ENCODE measurements at places on chromosomes 4 and X.

DNA sequence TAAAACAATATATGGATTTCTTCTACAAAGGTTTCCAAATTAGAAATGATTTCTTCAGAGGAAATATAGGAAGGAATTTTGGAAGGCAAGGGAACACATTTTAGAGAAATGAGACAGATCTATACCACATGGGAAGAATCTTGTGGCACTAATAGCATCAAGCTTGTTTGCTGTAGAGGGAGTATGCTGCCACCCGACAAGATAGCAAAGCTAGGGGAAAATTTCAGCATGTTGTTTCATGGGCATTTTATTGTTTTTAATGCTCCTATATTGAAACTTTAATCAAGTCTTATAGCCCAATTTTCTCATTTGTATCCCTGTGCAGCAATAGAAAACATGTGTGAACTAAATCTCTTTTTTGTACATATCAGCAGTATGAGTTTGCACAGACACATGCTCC, 551.7 kb upstream of the INTU start:
- no peak for DNase-seq

GRCh38 chr4:106183551-106183950, 132.5 kb downstream of the TBCK start:
- DNase-seq, result no peak

- DNase-seq, result no peak
Observed at GRCh38 chr4:29079260-29079659, 1640.9 kb upstream of the PCDH7 start.

DNA sequence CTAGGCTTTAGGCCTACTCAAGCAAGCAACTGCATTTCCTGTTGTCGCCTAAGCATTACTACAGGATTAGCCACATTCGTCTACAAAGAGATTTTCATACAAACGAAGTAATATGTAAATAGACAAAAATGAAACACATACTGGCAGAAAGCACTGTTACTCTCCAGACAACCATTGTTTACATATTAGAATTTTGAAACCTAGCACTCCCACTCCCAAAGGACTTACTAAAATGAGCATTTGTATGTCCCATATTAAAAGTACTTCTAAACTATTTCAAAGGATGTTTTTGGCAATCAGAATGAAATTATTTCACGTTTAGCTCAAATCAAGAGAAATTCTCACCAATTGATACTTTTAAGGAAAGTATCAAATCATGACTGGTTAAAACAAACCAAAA, 570.8 kb downstream of the PRR32 start:
- no peak for DNase-seq

- no peak for DNase-seq
Observed at GRCh38 chr4:10500776-10501175, 43.5 kb upstream of the ZNF518B start.

- DNase-seq, result no peak
Observed at GRCh38 chr4:165861363-165861762, 11.7 kb upstream of the TLL1 start.

- DNase-seq, result no peak
Observed at GRCh38 chrX:150575419-150575814, 7.0 kb downstream of the MTM1 start.

DNA sequence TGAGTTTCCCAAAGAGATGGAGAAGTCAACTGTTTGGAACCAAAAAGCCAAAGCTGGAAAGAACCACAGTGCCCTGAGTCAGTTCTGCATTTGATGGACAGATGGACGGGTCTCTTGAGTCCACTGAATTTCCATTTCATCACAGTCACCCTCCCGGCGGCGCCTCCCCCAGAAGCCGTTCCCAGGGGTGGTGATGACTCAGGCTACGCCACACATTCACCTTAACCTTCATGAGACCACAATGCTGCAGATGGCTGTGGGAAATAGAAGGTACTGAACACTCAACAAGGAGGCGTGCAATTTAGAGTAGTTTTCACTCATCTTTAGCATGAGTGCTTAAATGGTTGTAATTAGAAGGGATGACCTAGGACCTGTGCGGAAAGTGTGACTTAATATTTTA, 61.3 kb downstream of the STOX2 start:
- DNase-seq, result no peak

DNA sequence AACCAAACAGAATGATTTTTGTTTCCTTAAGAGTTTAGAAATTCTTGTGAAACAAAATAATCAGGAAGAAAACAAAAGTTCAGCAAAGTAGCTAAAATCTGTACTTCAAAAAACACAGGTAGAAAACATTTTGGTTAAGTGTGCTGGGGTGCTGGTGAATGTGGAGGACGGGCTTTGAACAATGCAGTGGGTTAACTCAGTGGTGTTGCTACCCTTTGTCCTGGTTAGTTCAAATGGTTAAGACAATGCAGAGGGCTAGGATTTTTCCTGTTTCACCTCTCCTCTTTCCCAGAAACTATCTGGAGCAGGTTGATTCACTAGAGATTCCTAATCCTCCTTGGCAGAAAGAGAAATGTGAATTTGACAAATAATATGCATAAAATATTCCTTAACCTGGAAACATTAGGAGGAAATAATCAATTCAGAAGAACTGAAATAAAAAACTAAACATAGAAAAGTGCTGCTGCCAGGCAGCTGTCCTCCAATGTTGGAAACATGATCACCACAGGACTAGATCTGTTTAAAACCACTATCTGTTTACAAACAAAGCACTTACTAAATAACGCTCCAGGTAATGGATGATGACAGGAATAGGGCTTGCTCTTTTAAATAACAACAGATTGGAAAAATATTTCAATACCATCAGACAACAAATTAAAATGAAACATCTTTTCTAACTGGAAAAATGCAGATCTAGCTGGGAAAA, 148.9 kb downstream of the MAML3 start:
- DNase-seq, result no peak

DNA sequence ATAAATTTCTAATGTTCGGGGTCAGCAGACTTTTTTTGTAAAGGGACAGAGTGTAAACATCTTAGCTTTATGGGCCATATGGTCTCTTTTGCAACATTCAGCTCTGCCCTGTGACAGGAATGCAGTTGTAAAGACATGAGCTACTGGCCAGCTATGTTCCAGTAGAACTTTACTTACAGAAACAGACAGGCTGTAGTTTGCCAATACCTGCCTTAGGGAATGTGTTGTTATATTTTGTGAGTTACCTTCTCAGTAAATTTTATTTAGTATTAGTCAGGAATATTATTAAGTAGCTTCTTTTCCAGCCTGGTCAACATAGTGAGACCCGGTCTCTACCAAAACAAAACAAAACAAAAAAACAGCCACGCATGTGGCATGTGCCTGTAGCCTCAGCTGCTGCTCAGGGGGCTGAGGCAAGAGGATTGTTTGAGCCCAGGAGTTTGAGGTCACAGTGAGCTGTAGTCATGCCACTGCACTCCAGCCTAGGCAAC, 48.7 kb downstream of the HTT start:
- DNase-seq, result no peak

DNA sequence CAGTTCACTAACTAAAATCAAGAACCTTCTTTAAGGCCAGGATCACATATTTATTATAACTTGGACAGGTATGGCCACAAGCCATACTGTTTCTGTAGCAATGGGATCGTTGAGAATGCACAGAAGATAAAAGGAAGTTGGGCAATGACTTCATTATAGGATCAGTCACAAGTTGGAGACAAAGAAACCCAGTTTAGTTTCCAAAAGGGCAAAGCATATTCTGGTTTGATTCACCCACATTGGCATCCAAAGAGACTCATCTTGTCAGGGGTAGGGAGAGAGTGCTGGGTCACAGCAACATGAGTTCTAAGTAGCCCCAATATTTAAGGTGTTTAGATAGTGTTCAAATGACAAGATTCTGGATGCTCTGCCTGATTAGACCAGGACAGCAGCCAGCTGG, 317.1 kb upstream of the GALNT7 start:
- DNase-seq, result no peak

- no peak for DNase-seq
Observed at GRCh38 chr4:113524096-113524495, 237.4 kb downstream of the CAMK2D start.

GRCh38 chrX:18575744-18576143, 96.2 kb downstream of the RS1 start:
- no peak for DNase-seq

- no peak for DNase-seq
Observed at GRCh38 chr4:80202741-80203553, 5.6 kb downstream of the PRDM8 start.

DNA sequence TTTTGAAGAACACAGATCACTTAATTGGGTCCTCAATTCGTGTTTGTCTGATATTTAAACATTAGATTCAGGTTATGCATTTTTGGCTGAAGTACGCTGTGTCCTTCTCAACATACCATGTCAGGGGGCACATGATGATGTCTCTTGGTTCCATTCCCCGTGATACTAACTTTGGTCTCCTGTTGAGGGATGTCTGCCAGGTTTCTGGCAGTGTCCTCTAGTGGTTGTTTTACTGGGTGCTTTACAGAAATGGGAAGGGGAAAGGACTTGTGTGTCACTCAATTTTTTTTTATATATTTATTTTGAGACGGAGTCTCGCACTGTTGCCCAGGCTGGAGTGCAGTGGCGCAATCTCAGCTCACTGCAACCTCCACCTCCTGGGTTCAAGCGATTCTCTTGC, 58.2 kb downstream of the WWC2 start:
- no peak for DNase-seq

DNA sequence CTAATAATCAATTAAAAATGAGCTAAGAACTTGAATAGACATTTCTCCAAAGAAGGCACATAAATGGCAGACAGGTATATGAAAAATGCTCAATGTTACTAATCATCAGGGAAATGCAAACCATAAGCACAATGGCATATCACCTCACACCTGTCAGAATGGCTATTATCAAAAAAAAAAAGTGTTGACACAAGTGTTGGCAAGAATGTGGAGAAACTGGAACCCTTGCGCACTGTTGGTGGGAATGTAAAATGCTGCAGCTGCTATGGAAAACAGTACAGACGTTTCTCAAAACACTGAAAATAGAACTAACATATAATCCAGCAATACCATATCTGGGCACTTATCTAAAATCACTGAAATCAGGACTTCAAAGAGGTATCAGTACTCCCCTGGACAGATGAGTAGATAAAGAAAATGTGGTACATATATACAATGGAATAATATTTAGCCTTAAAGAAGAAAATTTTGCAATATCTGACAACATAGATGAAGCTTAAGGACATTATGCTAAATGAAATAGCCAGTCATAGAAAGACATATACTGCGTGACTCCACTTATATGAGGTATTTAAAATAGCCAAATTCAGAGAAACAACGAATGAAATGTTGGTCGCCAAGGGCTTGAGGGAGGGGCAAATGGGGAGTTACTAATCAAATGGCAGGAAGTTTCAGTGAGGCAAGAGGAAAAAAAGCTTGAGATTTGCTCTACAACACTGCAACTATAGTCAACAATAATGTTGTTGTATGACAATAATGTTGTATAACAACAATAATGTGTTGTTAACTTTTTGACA, 175.5 kb downstream of the WDFY3 start:
- no peak for DNase-seq

- no peak for DNase-seq
Observed at GRCh38 chr4:95050980-95051701, 293.4 kb downstream of the BMPR1B start.

DNA sequence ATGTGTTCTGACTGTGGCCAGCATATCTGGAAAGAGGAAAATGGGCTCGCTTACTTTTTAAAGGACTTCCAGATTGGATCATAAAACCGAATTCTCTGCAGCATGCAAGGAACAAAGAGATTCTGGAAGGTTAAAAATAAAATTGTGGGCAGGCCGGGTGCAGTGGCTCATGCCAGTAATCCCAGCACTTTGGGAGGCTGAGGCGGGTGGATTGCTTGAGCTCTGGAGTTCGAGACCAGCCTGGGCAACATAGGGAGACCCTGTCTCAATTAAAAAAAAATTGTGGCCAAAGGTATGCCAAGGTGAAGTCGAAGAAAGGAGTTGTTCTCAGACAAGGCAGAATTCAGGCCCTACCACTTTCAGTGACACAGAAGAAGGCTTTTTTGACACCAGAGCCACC, 37.8 kb downstream of the NELFA start:
- no peak for DNase-seq

- no peak for DNase-seq
Observed at GRCh38 chr4:22071749-22072148, 123.2 kb upstream of the KCNIP4 start.

DNA sequence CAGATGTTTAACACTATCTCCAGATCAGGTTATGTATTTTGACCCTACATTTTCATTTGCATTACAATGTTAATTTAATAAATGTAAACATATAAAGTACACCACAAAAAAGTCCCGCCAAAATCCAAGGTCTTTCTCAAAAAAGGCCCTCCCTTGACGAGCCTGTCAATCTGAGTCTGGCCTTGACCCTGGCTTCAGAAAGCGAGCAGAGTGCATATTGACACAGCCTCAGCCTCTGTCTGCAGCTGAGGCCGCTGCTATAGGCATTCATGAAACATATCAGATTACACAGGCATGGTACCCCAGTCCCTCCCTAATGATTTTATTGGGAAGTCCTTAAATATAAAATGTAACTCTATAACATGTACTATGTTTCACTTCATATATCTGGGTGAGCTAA, 6.2 kb downstream of the MBNL3 start:
- no peak for DNase-seq

GRCh38 chrX:133590703-133591505, 175.6 kb upstream of the GPC4 start:
- DNase-seq, result no peak

- no peak for DNase-seq
Observed at GRCh38 chr4:120718979-120719566, 203.5 kb downstream of the PRDM5 start.

DNA sequence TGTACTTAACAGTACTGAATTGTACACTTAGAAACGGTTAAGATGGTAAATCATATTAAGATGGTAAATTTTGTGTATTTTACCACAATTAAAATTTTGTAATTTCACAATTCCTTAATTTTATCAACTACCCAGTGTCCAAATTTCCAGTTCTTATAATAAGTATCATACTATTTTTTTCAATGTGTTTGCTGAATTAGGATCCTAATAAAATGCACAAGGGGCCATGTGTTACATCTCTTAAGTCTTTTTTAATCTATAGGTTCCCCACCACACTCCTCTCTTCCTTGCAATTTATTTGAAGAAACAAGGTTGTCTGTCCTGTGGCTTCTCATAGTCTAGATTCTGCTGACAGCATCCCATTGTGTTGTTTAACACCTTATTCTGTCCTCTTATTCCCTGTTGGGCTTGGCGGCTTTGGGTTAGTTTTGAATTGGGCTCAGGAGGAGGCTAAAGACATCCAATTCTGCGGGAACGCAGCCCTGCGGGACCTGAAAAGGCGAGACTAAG, 533 bp upstream of the SYAP1 start:
- DNase-seq, result no peak

- no peak for DNase-seq
Observed at GRCh38 chrX:71224098-71224708, 1.2 kb downstream of the GJB1 start.

DNA sequence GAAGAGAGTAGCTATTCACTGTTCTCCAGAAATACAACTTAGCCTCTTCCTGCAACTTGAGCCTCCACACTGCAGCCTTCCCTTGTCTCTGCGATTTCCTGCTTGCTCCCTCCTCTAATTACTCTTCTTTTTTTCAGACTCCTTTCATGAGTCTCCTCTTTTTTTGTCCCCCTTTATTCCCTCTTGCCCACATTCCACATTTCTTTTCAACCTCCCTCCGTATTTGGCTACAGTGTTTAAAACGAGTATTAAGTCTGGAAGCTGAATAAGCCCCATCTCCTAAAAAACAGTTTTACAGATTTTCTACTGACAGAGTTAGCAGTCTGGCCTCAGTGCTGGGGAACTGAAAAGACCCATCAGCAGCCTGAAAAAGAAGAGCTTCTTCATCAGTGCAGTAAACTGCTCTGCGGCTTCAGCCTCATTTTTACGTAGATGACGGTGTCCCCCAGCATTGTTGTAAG, 141.5 kb downstream of the TENM3 start:
- DNase-seq, result no peak
